Activated CD8-positive, alpha-beta memory T cell treated with anti-CD3 and anti-CD28 coated beads for 4 hours (primary cell): ENCODE measurements at places on chromosomes 3 and 15.

- DNase-seq, result no peak
These were observed 321.5 kb upstream of the CADM2 start for GRCh38 chr3:84637272-84637671.

DNA sequence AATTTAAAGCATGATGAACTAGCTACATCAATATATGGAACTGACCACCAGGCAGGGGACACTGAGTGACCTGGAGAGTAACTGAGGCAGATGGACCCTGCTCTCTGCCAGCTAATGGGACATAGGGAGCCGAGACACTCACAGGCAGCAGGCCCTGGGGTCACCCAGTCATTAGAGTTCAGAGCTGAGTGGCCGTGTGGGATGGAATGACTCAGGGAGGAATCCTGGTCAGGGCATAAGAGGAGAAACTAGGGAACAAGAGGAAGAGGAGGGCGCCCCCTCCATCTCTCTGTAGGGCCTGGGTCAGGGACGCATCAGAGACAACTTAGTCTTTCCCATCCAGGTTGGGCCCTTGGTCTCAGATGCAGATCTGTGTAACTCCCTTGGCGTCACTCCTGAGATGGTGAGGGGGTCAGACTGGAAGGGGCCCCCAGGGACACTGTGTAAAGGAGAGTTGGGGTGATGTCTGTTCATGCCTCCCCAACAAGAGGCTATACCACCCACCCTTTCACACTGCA is 39.8 kb downstream of the CCDC12 start:
- DNase-seq, result no peak

GRCh38 chr15:59657635-59658125 is 365 bp upstream of the GTF2A2 start:
- no peak for DNase-seq

DNA sequence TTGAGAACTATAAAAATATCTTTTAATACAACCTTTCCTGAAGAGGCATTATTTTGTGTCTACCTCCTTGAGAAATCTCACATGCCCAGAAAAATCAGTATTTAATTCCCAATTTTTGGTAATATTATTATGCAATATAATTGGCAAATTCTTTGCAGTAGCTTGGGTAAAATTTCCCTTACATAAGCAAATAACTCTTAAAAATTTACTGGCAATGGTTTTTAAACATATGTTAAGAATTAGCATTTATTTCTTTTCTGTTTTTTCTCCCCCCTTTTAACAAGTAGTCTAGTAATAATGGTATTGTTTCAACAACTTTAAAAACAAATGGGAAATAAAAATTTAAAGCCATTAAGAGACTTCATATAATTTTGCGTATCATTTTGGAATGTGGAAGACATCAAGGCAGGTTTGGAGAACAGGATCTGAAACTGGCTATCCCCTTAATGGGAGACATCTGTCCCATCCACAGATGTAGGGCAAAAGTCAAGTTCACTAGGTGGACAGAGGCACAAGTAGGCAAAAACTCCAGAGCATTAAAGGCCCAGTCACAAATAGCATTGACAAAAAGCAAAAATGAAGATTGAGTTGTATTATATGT is 89.6 kb upstream of the AADACL2 start:
- DNase-seq, result no peak

DNA sequence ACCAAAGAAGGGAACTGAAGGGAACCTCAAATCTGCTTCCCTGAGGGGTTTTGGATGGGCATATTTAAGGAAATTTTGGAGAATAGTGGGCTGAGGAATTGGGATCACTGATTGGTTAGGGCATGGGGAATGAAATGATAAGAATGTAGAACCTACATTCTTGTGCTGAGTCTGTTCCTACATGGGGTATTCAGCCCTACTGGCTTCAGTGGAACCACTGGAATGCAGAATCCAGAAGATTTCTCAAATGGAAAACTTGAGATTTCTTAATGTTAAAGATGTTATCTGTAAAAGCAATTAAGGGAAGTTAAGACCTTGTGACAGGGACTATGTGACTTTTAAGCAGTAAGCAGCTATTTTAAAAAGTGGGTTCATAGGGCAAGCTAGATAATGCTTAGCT is 1062.4 kb downstream of the AGBL1 start:
- no peak for DNase-seq

DNA sequence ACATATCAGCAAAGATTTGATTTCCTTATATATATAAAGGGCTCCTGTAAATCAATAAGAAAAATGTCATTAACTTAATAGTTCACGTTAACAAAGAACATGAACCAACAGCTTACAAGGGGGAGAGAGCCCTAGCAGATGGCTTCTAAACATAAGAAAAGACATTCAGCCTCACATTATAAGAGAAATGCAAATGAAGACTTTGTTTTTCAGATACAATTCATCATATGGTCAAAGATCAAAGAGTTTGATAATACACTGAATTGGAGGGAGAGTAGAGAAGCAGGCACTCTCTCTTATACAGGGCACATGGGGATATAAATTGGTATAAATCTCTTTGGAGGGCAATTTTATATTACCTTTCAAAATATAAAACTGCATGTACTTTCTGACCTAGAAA is 21.1 kb downstream of the RBP2 start:
- DNase-seq, result no peak

DNA sequence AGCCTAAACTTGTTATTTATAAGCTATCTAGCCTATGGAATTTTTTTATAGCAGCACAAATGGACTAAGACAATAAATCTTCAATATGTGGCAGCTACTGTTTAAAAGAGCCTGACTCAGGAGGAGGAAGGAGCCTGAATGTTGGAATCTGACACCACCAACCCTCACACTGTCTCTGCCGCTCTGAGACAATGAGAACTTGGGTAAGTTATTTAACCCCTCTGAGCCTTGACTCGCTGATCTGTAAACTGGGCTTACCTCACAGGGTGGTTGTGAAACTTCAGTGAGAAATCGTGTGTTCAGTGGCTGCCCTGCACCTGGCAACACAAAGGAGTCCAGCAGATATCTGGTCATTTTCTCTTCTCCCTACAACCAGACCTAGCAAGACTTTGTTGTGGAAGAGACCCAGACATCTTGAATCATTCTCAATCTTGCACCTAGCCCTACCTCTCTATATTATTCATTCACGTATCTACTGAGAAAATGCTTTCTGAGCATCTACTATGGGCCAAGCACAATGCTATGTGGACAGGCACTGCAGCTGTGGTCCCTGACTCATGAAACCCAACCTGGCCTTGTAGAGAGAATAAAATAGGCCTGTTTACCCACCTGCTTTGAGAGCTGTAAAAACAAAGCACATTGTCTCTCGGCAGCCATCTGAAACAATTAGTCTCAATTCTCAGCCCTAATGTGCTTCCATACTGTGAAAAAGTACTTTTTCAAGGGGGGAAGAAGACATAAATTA is 81.9 kb upstream of the SLC25A36 start:
- DNase-seq, result no peak

DNA sequence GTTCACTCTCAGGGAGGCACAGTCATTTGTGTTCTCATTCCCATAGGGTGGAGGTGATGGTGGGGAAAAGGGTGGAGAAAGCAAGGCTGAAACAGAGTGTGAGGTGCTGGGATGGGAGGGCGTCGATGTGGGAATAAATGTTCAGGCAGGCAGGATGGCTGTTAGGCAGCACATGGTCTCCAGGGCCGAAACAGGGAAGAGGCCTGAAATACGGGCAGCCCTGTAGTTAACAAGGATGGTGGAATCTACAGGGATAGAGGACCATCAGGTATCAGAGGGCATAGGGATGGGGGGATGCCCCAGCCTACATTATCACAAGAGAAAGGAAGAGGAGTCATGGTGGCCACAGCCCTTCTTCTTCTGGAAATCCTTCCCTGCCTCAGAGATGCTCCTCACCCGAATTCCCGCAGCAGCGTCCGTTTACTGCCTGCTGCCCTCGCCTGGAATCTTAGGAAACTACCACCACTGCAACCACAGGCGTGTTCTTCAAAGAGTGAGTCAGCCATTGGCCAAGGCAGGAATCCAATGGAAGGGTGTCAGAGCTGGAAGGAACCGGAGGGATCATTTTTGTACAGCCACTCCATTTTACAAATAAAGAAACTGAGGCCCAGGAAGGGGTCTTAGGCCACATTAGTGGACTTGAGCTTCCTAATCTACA is 49.7 kb upstream of the POMGNT2 start:
- no peak for DNase-seq

DNA sequence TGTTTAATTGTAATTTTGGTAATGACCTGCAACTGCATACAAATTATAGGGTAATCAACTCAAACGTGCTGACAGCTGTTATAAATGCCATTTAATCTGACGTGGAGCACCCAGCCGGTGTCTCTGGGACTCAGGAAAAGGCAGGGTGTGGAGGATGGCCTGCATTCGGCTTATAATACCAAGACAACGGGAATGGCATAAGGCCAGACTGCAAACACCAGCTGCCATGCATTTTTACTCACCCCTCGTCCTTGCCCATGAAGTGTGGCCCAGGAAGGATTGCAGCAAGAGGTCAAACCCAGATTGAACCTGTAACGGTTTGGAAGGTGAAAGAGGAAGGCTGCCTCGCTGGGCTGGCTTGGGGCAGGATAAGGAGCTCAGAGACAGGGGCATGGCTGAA is 96.4 kb downstream of the WNT7A start:
- no peak for DNase-seq

DNA sequence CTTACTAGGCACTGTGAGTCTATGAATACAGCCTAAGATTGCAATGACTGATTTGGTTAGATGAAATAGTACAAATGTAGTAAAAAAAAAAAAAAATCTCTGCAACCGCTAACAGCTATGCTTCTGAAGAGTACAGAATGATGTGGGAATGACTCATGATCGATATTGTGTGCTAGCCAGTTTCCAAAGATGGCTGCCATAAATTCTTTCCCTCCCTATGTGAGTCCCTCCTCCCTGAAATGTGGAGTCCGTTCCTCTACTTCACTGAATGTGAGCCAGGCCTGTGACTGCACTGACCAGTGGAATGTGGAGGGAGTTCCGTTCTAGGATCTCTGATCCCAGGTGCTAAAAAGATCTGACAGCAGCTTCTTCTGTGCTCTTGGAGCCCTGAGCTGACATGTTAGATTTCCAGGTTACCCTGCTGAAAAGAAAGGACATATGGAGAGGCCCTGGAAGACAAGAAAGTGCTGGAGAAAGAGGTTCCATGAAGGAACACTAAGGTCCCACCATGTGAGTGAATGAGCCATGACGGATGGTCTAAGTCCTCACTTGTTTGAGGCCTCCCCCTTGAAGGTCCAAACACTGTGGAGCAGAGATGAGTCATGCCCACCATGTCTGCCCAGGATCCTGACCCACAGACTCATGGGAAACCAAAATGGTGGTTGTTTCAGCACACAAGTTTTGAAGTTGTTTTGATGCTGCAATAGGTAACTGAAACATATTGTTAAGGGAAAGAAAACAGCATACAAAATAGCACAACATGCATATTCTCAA is 46.3 kb downstream of the DGKG start:
- DNase-seq, result no peak

DNA sequence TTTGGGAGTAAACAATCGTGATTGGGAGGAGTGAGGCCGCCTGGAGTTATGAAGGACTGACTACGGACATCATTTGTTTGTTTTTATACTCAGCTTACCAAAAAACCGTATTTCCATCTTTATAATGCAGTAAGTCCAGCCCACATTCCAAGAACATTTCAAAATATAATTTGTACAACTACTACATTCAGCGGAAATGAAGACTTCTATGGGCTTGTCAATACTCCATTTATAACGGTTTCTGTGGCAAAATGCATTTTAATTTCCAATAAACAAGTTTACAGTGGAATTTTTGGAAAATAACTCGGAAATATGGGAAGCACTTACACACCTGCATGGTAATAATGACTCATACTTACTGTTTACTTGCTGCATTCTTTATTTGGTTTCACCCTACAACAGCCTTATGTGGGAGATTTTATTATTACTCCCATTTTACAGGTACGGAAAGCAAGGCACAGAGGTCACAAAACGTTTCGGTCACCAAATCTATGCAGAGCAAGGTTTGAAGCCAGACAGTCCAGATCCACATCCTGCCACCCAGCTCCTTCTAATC is 62.3 kb downstream of the LDHAL6B start:
- DNase-seq, result no peak

DNA sequence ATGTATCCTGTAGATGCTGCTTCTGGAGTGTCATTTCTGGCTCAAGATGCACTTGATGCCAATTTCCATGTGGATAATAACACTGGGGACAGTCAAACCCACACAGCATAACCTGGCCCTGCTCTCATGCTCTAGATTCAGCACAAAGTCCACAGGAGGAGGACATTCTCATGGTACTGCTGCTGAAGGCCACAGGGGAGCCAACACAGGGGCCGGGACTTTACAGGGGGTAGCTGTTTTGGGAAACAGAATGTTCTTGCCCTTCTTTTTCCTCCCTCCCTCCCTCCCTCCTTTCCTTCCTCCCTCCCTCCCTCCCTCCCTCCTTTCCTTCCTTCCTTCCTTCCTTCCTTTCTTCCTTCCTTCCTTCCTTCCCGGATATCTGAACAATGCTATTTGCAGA is 477.4 kb downstream of the PDCD6IP start:
- no peak for DNase-seq

- DNase-seq, result no peak
These were observed 203.4 kb downstream of the FOXP1 start for GRCh38 chr3:71380096-71380495.

DNA sequence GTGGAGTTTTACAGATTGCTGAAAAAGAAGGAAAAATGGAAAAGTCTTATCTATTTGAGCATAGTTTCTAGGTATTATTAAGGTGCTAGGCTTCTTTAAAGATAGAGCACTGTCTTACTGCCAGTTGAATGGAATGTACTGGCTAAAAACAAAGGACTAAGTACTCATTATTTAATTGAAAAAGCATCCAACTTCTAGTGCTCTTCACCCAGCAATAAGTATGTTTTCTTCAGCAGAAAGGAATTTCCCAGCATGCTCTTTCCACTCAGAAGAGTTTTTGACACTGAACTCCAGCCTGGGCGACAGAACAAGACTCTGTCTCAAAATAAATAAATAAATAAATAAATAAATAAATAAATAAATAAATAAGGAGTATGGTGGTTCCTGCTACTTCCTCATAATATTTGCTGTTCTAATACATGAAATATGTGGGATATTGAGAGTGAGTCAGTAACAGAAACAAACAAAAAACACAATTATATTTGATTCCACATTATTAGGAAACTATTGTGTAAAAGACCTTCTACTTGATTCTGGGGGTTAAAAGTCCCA is 70.6 kb downstream of the ATP13A4 start:
- DNase-seq, result no peak

DNA sequence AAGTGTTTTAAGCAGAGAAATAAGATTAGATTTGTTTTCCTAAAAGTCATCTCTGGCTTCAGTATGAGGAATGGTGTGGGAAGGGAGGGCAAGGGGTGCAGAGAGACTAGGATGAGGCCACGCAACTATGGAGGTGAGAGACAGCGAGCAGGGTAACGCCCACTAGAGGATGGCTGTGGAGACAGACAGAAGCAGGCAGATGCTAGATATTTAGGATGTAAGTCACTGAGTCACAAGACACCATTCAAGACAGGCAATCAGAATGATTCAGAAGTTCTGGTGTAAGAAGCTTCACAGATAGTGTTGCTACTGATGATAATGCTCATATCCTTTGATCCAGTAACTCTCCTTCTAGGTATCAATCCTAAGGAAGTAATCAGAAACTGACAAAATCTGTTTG is 19.1 kb downstream of the HSPBAP1 start:
- DNase-seq, result no peak

GRCh38 chr3:6392123-6392522 is 468.8 kb upstream of the GRM7 start:
- no peak for DNase-seq
